Lung (tissue), 17 donors: ENCODE measurements at places on chromosomes 7 and 10. TPM values are rescaled to one million over a fixed set of nuclear protein-coding genes. Genes with fewer than 3 reads are reported as not detected.

DNA sequence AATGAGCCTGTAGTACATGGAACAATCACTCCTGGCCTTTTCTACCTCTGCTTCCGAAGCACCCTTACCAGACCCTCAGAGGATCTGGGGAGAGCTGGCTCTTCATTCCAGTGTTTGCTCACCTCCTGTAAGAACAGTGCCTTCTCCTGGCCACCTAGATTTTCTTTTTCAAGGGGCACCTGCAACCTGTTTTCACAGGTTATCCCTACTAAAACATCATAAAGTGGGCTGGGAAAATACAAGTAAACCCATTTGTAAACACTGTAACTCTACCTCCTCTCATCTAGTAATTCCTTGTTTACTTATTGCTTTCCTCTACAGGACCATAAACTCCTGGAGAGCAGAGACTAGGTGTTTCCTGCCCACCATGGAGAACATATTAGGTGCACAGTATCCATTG is 1.1 kb downstream of the PIK3AP1 start:
- H3K36me3 ChIP-seq = no peaks in the 10 kb centered on the region
- H3K27ac ChIP-seq = no peak overlapping the region
- H3K27me3 ChIP-seq = peaks cover 17% of the 10 kb centered on the region
- no peak overlapping the region for H3K4me3 ChIP-seq
- H3K4me1 ChIP-seq = no peaks in the 10 kb centered on the region

DNA sequence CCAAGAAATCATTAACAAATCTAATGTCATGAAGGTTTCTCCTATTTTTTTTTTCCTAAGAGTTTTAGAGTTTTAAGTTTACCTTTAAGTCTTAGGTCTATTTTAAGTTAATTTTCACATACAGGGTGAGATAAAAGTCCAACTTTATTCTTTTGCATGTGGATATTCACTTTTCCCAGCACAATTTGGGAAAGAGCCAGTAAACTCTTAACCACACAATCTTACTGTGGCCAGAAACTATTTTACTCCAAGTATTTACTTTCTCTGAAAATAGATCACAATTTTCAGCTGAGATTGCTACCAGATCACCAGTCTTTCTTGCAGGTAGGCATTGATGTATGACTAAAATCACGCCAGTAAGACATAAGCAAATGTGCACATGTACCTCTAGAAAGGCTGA is 728.5 kb downstream of the TNS3 start:
- no peak for DNase-seq
- H3K27me3 ChIP-seq = no peaks in the 10 kb centered on the region
- H3K4me1 ChIP-seq = no peaks in the 10 kb centered on the region
- H3K4me3 ChIP-seq = no peak overlapping the region
- H3K36me3 ChIP-seq = no peaks in the 10 kb centered on the region
- no peak overlapping the region for H3K27ac ChIP-seq

DNA sequence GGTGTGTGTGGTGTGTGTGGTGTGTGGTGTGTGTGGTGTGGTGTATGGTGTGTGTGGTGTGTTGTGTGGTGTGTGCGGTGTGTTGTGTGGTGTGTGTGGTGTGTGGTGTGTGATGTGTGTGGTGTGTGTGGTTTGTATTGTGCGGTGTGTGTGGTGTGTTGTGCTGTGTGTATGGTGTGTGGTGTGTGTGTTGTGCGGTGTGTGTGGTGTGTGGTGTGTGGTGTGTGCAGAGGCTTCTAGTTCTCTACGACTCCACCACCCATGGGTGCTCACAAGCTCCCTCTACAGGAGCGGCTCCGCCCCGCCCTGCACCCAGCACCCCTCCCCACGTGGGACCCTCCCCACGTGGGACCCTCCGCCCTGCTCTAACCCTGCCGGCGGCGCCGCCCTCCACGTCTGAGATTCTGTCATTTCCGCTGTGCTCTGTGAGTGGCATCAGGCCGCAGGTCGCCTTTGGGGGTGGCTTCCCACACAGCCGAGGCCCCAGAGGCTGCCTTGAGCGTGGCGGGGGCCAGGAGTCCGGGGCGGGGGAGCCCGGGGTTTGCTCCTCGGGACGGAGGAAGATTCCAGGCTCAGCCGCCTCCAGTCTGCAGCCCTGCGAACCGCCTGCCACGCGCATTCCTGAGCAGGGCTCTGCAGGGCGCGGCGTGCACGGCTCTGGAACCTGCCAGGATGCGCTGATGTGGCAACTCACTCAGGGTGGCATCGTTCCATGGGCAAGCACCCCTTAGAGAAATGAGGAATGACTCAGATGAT is 37.0 kb upstream of the DNAJB6 start:
- H3K4me3 ChIP-seq = no peak overlapping the region
- H3K27ac ChIP-seq = no peak overlapping the region
- H3K4me1 ChIP-seq = peaks cover 4% of the 10 kb centered on the region
- DNase-seq = no peak

Gene OR13A1
- 0.31 TPM for total RNA-seq

Gene PLAU
- total RNA-seq = 13.5 TPM

Gene HMX3
- total RNA-seq = not detected

Gene IL6
- total RNA-seq = 5.5 TPM
